ENCODE measurements at places on chromosomes 1 and 21.

GRCh38 chr1:119323216-119323982 lies 45.2 kb upstream of the HAO2 start:
- no peak for DNase-seq

GRCh38 chr1:76101548-76101947 lies 27.0 kb downstream of the ST6GALNAC3 start:
- DNase-seq: no peak

DNA sequence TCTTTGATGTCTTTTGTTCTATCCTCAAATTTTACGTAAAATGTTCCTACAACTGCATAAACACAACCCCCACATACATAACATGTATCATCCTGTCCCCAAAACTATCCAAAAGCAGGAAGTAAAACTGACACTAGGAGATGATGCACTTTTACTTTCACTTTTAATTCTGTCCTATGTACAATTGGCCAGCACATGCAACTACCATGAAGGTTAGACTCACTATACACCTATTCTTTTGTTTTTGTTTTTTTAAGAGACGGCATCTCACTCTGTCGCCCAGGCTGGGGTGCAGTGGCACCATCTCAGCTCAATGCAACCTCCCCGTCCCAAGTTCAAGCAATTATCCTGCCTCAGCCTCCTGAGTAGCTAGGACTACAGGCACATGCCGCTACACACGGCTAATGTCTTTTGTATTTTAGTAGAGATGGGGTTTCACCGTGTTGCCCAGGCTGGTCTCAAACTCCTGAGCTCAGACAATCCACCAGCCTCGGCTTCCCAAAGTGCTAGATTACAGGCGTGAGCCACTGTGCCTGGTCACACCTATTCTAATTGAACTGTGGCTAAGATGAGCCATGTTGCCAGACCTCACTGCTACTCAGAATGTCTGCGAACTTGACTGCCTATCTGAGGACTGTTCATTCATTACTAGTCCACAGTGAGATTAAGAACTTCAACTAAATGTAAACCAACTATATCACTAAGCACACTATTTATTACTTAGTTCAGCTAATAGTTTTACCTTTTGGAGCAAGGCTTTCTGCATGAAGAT lies 48.0 kb downstream of the TOR3A start:
- DNase-seq: peak; percentile 64

DNA sequence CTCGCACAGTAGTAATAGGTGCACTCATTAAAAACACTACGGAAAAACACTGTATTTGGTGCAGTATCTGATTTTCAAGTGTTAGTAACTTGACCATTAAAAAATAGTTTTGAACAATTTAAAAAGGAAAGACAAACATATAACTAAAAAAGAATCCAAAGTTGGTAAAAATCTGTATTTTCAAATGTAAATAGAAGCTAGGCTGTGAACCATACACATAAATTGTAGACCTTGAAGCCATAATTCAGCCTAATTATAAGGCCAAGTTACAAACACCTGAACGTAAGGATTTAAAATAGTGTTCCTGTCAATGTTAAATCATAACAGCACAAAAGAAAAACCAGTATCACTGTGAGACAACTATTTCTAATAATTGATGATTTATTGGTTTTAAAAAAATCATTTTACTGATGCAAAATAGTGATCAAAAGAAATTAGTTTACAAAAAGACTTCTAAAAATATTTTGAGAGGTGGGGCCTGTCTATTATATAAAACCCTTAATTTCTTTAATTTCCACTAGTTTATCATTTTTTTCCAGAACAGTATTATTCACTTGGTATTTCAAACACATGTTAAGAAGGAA lies 4.5 kb downstream of the IRF2BP2 start:
- no peak for DNase-seq

DNA sequence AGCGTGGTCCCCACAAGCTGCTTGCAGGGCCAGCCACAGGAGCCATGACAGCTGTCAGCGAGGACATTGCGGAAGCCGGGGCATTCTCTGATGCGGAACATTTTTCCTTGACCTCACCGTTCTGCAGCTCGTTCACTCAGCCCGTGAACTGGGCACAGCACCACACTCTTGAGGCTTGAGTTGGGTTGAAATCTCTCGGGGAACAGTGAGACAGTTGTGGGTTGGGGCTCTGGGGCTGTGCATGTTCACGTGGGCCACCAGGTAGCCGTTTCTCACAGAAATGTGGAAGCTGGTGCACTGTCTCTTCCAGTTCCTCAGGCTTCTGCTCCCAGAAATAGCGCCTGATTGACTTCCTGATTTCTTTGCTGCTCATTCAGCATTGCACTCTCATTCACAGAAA lies 69.8 kb downstream of the SPSB1 start:
- DNase-seq: no peak

DNA sequence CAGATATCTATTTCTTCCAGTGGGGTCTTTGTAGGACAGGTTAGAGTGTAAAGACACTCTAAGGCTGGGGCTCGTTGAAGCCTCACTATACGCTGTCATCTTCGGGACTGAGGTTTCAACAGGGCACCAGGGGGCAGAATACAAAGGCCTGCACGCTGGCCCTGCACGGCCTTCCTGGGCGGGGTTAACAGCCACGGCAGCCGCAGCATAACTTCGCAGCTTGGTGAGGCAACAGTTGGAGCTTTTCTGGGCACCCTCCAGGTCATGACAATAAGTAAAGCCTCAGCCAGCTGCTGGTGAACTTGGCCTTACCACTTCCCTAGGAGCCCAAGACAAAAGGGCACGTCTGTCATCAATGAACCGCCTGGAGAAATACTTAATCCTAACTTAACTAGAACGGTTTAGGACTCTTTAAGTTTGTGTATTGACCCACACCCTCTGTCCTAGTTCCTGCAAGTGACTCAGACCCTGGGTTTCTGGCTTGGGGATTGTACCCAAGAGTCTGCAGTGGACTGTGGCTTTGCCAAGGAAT lies 2.3 kb upstream of the RUNX1 start:
- peak; percentile 68 for DNase-seq

DNA sequence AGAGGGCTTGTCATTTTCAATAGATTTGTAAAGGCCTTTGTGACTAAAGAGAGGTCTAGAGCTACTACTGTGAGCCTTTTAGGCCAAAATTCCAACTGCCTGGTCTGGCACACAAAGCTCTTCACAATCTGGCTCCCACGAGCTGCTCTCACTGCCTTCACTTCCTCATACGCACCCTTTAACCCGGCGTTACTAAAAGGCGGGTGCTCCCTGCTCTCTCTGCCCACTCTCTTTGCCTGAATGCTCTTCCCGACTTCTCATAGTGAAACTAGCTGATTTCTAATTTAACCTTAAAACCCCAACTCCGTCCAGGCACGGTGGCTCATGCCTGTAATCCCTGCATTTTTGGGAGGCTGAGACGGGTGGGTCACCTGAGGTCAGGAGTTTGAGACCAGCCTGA lies 14.2 kb downstream of the BSDC1 start:
- DNase-seq: no peak

- no peak for DNase-seq
Measured at GRCh38 chr1:207658408-207658807, 13.5 kb downstream of the CR1L start.
